ENCODE measurements at places on chromosomes 6 and 20.

- DNase-seq: no peak
Observed at GRCh38 chr6:96604420-96604819, 41.5 kb downstream of the FHL5 start.

DNA sequence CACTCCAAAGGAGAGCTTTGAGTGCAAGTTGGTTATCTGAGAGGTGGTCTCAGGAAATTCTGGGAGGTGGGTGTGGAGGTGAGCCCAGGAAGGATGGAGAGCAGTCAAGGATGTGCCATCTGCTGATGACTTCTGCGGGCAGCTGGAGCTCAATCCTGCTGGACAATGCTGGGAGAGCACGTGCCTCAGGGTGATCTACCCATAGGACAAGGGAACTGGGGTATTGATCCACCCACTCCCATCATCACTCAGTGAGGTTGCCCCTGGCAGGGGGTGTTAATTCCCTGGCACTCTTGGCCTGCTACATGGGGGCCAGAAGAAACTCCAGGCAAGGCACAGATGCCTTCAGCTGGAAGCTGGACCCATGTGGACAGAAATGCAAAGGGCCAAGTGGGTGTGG, 7.1 kb upstream of the ZBP1 start:
- no peak for DNase-seq

GRCh38 chr20:53580376-53581111, 13.1 kb downstream of the ZNF217 start:
- no peak for DNase-seq

- no peak for DNase-seq
Observed at GRCh38 chr20:23082846-23083552, 3.1 kb downstream of the CD93 start.

GRCh38 chr20:44526129-44526528, 4.3 kb upstream of the SERINC3 start:
- no peak for DNase-seq

GRCh38 chr6:109527989-109528388, 45.0 kb upstream of the ZBTB24 start:
- DNase-seq: no peak

DNA sequence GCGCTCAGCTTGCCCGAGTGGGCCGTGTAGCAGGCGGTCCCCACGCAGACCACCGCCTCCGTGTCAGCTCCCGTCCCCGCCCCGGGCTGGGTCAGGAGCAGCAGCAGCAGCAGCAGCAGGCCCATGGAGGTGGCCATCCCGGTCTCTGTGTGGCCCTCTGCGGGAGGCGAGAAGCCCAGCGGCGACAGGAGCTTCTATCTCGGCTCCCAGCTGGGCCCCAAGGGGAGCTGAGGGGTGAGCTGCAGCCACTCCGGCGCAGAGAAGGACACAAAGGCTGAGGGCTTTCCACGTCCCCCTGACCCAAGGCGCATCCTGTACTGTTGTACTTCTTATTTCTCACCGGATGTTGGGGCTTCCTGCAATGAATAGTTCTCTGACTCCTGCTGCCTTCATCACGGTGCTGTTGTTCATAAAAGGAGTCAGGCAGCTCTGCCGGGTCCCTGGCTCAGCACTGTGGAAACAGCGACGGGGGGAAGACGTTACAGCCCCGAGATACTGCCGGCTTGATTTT, at the start of gene CD93:
TSS of gene CD93 (minus strand) at position 269 of the 511 bp plus-strand sequence. CDS start at position 137, 132 bp downstream.
- no peak for DNase-seq

- DNase-seq: no peak
Observed at GRCh38 chr6:36936824-36937223, 17.7 kb upstream of the PI16 start.

GRCh38 chr20:51361258-51361657, 181.3 kb downstream of the NFATC2 start:
- no peak for DNase-seq

- no peak for DNase-seq
Observed at GRCh38 chr20:19695081-19695480, 63.0 kb upstream of the RIN2 start.

GRCh38 chr6:34350137-34350933, 42.1 kb downstream of the NUDT3 start:
- no peak for DNase-seq

GRCh38 chr6:35026434-35027222, 114.5 kb downstream of the TCP11 start:
- no peak for DNase-seq
